Suppressor macrophage (primary cell): ENCODE measurements at places on chromosomes 1 and 21.
A peak's percentile ranks its signal among the peaks of the same experiment; 100 is the strongest.

DNA sequence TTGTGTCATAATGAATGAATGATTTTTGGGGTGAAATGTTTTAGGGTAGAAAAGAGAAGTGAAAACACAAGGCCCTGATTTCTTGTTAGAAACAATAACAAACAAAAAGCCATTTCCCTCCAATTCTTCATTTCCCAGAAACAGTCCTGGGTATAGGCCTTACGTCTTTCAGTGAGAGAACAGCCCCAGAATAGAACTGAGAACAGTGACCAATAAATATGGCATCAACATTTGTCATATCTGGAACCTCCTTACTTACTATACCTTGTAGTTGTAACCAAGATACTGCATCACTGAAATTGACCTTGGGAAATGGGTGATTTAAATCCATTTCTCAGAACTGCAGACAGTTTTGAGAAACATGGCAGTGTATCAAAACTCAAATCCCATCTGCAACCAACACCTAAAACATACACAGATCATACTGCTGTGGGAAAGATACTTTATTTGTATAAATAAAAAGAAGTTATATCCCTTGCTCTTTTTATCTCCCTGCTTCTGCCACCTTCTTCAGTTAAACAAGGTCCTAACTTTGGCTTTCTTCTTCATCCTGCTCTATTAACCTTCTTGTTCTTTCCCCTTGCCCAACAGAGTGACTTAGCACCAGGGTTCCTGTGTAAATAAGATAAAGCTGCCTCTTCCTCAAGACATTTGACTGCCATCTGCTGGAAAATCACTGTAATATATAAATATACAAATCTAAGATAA is 19.5 kb downstream of the XKR8 start:
- peak; percentile 79 for DNase-seq

GRCh38 chr1:65524931-65525265 is 104.4 kb downstream of the LEPR start:
- no peak for DNase-seq

DNA sequence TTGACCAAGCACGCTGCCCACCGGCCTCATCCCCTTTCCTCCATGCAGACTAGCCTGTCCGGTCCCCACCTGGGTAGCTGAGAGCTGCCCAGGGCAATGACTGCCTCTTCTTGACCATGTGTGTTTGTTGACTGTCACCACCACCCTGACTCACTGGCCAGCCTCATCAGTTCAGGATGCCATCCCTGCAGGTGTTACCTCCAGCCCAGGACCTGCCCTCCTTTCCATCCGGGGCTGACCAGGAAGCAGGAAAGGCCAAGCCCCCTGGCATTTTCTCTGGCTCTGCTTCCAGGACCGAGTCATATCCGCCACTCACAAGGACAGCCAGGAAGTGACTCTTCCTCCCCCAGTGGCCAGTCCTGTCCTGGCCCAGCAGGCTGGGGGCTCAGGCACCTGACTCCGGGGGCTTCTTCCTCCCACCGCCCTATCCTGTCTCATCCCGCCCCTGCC is 17.1 kb downstream of the EPHA2 start:
- no peak for DNase-seq

DNA sequence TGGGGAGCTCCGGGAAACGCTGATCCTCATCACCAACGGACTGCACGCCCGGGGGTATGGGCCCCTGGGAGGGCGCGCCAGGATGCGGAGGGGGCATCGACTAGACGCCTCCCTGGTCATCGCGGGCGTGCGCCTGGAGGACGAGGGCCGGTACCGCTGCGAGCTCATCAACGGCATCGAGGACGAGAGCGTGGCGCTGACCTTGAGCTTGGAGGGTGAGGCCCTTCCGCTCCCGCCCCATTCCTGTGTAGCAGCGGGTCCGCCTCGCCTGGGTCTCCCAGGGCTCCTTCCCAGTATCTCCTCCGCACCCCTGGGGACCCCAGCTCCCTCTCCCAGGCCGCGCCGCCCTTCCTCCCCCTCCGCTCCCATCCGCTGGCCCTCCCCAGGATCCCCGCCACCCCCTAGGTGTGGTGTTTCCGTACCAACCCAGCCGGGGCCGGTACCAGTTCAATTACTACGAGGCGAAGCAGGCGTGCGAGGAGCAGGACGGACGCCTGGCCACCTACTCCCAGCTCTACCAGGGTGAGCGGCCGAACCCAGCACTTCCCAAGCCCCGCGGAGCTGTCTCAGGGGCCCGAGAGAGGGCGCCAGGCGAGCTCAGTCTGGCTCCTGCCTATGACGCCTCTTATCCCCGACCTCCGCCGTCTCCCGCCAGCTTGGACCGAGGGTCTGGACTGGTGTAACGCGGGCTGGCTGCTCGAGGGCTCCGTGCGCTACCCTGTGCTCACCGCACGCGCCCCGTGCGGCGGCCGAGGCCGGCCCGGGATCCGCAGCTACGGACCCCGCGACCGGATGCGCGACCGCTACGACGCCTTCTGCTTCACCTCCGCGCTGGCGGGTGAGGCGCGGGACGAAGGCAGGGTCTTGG is 5.0 kb downstream of the HAPLN2 start:
- DNase-seq, result peak; percentile 57

- DNase-seq, result no peak
Observed at GRCh38 chr1:162228586-162228985, 148.1 kb downstream of the SPATA46 start.

DNA sequence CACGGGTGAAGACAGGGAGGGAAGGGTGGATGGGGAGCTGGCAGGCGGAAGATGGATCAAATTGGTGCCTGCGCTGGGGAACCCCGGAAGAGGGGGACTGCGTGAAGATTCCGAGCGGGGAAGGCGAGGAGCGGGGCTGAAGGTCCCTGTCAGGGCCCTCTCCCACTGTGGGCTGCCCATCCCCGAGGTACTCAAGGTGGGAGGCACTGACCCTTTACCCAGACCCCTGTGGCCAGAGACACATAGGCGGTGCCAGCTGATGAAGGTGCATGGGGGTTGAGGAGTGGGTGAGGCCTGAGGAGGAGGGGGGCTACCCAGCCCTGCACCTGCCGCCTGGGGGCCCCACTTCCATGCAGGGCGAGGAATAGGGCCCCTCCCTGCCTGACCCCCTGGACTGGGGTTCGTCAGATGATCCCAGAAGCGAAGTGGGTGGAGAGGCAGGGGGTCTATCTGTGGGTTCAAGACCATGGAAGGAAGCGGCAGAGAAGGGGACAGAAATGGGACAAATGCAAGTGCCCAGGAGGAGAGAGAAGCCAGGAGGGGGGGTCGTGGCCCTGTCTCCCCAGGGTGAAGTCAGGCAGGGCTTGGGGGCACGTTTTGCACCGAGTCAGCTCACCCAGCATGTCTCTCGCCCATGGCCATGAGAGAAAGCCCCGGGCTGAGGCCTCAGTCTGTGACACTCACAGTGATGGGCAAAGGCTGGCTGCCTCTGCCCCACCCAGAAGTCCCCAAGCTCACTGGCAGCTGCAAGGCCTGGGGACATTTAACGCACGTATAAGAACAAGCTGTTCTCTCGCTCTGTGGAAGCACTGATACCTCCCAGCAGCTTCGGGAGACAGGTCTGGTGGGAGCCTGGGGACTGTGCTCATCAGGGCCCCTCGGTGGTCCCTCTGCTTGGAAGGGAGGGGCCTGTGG is 7.0 kb upstream of the MMEL1 start:
- DNase-seq, result no peak

DNA sequence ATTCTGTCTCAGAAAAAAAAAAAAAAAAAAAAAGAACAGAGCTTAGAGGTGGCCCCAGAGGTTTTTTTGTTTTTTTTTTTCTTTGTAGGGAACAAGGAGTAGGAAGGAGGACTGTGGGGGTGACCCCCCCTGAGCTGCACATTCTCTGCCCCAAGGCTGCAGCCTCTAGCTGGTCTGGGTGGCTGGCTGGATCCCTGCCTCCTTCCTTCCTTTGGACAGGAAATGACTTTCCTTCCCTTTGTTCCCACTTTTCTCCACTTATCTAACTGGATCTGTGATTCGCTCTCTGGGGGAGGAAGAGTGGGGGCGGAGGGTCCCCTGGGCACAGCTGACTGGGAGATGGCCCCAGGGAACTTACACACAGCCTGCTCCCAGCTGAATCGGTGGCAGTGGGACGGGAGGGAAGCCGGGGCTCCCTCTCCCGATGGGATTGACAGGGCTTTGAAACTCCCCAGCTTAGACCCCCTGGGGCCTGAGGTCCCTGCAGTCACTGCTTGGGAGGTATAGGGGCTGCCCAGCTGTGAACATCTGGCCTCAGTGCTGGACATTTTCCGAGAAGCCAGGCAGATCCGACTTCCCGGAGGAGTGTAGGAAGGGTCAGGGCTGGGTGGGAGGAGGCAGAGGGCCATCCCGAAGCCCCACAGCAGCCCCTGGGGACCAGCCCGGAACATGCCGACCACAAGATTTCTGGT is 2.1 kb downstream of the FBLIM1 start:
- DNase-seq, result no peak

DNA sequence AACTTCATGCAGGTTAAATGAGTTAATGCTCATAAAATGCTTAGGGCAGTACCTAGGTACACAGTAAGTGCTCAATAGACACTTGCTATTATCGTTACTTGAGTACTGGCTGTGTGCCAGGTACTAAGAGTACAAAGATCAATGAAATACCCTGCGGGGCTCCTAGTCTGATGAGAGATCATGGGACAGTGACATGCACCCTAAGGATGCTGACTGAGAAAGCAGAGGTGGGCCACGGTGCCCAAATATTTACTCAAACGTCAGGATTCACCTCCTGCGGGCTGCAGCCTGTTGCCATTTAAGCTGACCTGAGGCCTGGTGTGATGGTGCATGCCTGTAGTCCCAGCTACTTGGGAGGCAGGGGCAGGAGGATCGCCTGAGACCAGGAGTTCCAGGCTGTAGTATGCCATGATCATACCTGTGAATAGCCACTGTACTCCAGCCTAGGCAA is 19.8 kb upstream of the LUZP1 start:
- no peak for DNase-seq

DNA sequence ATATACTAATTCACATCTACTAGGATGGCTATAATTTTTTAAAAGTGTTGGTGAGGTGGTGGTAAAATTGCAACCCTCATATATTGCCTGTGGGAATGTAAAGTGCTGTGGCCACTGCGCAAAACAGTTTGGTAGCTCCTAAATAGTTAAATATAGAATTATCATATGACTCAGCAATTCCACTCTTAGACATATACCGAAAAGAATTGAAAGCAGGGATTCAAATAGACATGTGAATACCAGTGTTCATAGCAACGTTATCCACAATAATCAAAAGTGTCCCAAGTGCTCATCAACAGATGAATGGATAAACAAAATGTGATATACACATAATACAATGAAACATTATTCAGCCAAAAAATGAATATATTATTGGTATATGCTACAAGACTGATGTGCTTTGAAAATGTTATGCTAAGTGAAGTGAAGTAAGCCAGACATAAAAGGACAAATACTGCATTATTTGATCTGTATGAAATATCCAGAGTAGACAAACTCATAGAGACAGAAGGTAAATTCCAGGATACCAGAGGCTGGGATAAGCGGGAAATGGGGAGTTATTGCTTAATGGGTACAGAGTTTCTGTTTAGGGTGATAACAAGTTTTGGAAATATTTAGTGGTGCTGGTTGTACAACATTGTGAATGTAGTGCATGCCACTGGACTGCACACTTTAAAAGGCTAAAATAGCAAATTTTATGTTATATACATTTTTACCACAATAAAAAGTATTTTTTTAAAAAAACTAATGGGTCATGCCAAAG is 342.5 kb downstream of the SEC16B start:
- DNase-seq, result no peak

- peak; percentile 87 for DNase-seq
Observed at GRCh38 chr1:150234566-150235293, 1.2 kb downstream of the ANP32E start.
